Fibroblast of skin of left biceps (primary cell): ENCODE measurements at places on chromosomes 2 and 18.

- no peak for DNase-seq
Measured at GRCh38 chr2:143776526-143777297, 647.5 kb downstream of the ARHGAP15 start.

DNA sequence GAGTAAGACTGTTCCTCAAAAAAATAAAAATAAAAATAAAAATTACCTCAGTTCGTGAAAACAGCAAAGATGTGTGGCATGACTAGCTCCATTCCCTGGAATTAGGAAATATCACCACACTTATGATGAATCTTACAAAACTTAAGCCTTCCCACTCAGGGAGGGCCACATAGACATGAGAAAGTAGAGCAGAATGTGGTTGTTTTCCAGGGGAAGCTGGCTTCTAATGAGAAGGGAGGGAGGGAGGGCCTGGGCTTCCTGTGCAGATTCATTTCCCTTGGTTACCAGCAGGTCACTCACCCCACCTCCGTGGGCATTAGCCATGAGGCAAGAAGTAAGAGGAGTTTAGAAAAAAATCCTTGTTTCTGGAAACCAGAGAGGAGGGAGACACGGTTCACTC is 95.9 kb upstream of the RMDN2 start:
- peak; percentile 92 for DNase-seq

GRCh38 chr18:25308381-25308780 is 43.6 kb downstream of the ZNF521 start:
- DNase-seq = no peak

DNA sequence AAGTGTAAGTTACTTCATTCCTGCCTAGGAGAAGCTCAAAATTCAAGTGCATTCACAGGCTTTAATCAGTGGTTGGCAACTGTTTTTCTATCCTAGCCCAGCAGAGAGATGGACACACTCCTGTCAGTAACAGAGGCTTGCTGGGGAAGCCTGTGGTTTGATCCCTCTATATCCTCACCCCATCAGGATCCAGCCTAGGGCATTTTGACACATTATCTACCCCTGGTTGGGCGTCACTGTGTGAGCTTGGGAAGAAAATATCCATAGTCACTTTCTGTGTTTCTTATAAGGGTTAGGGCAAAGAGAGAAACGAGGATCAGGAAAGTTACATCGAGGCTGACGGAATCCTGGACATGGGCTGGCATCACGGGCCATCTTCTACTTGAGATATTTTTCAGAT is 10.0 kb downstream of the NT5DC4 start:
- DNase-seq = no peak

- DNase-seq = no peak
Measured at GRCh38 chr2:129922571-129923264, 56.7 kb upstream of the RAB6C start.

DNA sequence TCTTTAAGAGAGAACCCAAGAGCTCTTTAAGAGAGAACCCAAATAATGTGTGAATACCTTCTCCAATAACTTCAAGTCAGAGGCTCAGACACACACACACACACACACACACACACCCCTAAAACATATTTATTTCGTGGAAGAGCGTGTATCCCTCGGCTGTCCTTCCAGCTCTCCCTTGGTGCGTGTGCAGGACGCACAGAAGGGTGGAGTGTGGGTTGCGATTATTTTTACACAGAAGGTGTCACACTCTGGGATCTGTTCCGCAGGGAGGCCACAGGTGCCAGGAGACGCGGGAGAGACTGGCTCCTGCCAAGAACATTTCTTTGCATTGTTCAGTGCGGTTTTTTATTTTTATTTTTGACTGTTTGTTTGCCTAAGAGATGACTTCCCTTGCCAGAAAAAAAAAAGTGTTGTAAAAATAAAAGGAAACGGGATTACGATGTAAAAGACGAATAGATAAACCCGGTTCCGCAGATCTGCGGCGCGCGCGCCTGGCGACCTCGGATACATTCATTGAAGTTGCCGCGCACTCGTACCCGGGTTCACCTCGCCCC is 47.3 kb upstream of the ATP6V1B1 start:
- DNase-seq = no peak

DNA sequence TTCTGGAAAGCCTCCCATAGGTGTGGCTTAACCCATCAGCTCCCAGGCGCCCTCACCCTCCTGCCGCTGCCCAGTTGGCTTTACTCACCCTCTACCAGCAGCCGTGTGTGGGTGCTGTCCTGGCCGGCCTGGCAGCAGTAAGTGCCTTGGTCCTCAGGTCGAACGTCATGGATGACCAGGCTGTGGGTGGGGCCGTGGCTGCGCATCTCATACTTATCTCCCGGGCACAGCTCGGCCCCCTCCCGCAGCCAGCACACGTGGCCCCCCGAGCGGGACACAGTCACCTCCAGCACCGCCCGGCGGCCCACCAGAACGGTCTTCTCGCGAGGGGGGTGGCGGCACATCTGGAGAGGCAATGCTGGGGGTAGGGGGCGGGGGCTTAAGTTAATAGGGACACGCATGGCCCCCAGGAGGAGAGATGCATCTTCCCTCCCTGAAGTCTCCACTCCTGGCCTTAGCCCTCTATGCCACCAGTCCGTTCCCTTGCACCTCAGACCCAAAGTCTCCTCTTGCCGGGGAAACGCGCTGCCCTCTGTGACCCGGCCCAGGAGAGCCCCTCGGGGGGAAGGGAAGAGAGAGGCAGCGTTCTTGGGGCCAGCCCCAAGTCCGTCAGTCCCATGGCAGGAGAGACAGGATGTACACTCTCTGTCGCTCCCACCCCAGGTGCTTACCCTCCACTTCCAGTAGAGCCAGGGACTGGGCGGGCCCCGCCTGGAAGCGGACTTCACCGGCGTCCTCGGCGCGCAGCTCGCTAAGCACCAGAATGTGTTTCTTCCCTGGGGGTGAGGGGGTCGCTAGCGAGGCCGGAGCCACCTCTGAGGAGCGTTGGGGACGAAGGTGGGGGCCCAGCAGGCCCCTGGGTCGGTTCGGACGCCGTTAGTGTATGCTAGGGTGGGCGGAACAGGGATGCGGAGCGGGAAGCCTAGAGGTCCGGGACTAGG is 7.9 kb downstream of the TMEM198 start:
- no peak for DNase-seq

DNA sequence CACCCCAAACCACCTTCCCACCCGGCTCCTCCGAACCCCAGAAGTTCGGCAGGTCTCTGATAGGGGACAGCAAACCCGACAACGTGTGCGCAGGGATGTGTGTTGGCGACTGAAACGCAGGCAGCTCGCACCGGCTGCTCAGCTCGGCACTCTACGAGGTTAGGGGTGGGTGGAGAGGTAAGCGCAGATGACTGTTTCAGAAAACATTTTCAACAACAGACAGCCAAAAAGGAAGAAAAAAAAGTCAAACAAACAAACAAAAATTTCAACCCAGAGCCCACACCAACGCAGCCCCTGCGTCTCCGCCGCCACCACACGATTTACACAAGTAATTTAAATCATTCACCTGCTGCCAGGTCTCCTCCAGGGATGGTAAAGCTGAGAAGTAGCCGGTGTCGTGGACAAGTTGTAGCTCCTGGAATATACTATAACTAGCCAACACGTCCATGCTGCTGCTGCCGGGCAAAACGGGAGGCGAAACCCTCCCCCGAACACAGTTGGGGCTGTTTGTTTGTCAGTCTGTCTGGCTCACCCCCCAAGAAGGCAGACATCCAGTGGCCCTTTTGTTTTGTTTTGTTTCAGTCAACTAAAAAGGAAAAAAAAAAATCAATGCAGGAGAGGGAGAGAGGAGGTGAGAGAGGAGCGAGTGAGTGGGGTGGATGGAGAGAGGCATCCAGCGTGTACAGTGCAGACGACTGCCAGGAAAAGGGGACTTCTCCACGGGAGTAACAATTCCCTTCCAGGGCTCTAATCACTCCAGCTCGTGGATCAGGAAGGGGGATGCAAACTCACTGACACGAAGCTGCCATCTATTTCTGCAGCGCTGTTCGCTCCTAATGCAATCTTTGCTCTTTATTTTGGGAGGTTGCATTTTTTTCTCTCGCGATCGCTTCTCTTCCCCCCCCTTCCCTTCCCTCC is at the start of gene KLF7:
Gene KLF7 (minus strand): TSS at position 828 of the 918 bp plus-strand sequence. CDS start 380 bp downstream, at position 448.
- no peak for DNase-seq

GRCh38 chr2:207720517-207721187 is 9.2 kb downstream of the CCNYL1 start:
- DNase-seq = no peak

- DNase-seq = no peak
Measured at GRCh38 chr2:224038830-224039079, 331 bp downstream of the SERPINE2 start.

- peak; percentile 86 for DNase-seq
Measured at GRCh38 chr2:32711219-32711618, 83.4 kb downstream of the TTC27 start.

DNA sequence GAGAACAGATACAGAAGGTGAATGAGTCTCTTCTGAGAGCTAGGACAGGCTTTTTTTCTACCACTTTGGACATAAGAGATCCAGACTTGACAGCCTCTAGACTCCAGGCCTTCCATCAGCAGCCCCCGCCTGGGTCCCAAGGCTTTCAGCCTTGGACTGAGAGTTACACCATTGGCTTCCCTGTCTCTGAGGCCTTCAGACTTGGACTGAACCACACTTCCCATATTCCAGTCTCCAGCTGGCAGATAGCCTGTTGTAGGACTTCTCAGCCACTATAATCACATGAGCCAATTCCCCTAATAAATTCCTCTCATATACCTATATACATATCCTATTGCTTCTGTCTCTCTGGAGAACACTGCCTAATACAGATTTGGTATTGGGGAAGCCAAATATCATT is 128.2 kb downstream of the MCFD2 start:
- no peak for DNase-seq

- peak; percentile 84 for DNase-seq
Measured at GRCh38 chr18:48997985-48998831, 47.4 kb upstream of the SMAD7 start.

GRCh38 chr2:119402645-119403560 is 28.8 kb upstream of the TMEM37 start:
- DNase-seq = no peak

GRCh38 chr2:4903656-4904348 is 788.4 kb upstream of the SOX11 start:
- DNase-seq = no peak

DNA sequence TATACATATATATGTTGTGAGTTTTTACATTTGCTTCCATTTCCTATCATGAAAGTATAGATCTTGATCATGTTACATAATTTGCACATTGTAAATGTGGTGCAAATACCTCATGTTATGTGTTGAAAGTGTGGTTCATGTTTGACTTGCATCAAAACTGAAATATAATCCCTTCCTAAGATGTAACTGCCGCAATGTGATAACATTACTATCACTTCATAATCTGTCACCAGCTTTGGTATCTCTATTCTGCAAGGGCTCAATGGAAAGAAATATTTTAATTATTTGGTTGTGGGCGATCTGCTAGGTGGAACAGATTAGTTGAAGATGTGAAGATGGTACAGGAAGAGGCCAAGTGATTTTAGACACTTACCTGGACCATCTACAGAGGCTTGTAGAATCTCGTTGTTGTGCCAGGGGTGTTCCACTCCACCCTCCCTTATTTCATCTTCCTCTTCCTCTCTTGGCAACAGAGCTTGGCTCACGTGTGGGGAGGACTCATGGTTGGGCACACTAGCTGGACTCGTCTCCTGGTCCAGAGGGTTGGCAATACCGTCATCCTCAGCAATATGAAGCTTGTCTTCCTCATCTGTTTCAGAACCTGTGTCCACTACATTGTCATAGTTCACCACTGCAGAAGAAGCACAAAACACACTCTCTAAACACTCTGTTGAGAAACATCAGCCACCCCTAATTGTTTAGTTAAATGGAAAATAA is 90.4 kb downstream of the ZEB2 start:
- no peak for DNase-seq

DNA sequence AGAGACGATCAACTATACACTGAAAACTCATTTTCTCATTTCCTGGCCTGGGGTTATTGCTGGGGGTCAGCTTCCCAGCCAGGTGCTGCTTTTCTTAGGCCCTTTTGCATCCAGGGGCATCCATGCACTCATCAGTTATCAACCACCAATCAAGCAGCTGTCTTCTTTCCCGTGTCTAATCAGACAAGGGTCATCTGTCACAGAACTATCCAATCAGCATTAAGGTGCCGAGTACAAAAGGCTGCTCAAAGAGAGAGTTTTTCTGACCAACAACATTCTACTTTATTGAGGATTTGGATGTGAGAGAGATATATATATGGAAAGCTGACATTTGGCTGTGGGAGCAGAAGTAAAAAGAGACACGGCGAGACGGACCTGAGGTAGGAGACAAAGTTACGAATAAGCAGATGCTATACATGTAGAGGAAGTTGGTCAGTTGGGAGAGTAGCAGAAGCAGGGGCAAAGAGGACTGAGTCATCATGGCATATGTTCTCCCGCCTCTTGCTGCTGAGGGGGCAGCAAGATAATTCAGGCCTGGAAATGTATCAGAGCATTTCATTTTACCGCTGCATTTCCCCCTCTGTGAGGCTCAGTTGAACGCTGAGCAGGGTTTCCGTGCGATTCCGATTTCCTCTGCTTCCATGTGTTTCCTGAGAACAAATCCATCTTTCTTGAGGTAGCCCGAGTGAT is 129.3 kb downstream of the NUP35 start:
- no peak for DNase-seq

GRCh38 chr2:46654801-46655200 is 175.4 kb downstream of the TMEM247 start:
- no peak for DNase-seq

- no peak for DNase-seq
Measured at GRCh38 chr2:8918412-8918811, 81.0 kb upstream of the KIDINS220 start.

- peak; percentile 32 for DNase-seq
Measured at GRCh38 chr2:207792244-207792785, 22.6 kb upstream of the FZD5 start.

- no peak for DNase-seq
Measured at GRCh38 chr2:10650761-10651160, 39.0 kb downstream of the NOL10 start.

DNA sequence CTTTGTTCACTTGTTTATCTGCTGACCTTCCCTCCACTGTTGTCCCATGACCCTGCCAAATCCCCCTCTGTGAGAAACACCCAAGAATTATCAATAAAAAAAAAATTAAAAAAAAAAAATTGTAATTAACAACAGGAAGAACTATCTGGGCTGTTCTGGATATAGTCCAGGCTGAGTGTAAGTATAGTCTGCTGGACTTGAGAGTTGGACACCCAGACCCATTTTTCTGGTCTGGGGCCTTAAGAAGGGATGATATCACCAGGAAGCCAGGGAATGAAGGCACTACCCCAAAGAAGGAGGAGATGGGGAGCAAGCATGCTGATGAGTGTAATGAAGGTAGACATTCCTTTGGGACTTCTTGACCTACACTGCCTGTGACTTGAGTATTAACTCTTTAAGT is 72.1 kb upstream of the ZFP36L2 start:
- no peak for DNase-seq

- no peak for DNase-seq
Measured at GRCh38 chr2:111164078-111164477, 43.4 kb downstream of the BCL2L11 start.

DNA sequence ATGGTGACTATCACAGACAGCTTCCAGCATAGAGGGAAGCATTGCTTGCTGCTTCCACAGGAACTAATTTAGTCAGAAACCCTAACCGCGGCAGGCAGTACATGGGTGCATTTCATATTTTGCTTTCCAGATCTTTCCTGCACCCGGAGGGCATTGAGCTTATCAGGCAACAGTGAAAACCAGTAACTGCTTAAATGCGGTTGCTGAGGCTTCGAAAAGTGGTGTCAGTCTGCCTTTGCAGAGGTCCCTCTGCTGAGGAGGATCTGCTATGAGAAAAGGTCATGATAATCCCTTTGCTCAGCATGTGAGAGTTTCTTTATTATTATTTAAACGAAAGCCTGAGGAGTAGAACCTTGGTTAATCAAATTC is 44.6 kb upstream of the ROCK2 start:
- DNase-seq = no peak
